ENCODE measurements at places on chromosomes 3 and 15.

DNA sequence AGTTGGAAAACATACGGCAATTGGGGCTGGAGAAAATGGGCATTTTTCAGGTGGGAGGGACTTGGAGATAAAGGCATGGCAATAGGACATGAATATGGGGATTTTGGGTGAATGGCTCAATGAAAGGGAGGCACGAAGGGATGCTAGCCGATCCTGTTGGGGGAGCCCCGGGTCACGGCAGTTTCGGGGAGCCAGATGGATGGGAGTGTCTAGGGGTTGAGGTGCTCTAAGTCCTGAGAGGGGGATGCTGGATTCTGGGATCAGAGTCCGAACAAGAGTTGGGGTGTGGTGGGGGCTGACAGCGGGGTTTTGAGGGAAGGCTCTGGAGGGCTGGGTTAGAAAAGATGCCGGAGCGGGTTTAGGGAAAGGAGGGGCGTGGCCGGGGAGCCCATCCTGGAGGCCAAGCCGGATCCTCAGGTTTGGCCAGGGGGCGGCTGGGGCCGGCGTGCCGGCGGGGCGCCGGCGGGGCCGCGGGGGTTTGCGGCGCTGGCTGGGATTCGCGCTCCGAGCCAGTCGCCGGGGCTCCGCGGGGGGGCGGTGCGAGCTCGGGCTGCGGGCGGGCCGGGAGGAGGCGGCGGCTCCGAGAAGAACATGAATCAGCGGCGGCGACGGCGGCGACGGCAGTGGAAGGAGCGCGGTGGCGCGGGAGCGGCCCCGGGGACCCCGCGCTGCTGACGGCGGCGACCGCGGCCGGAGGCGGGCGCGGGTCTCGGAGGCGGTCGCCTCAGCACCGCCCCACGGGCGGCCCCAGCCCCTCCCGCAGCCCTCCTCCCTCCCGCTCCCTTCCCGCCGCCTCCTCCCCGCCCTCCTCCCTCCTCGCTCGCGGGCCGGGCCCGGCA lies at the start of gene TYRO3:
Gene TYRO3 (plus strand): TSS at position 813 of the 839 bp plus-strand sequence. CDS start 46 bp downstream, outside the sequence.
- peak; percentile 97 for DNase-seq

DNA sequence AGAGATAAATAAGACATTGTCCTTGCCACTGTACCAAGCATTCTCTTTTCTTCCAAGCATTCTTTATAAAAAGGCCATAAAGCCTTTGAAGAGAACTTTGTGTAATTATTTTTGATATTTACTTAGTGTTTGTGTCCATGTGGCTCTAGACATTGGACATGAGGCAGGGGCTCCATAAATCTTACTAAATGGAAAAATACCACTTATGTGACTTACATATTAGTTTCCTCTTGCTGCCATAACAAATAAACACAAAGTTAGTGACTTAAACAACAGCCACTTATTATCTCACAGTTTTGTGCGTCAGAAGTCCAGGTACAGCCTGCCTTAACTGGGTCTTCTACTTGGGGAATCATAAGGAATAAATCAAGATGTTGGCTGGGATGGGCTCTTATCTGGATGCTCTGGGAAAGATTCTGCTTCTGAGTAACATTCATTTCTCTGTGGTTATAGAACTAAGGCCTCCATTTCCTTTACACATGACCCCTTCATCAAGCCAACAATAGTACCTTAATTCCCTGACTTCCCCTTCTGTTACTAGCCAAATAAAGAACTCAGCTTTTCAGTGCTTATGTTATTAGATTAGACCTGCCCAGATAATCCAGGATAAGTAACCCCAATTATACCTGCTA lies 59.9 kb upstream of the COL8A1 start:
- no peak for DNase-seq

DNA sequence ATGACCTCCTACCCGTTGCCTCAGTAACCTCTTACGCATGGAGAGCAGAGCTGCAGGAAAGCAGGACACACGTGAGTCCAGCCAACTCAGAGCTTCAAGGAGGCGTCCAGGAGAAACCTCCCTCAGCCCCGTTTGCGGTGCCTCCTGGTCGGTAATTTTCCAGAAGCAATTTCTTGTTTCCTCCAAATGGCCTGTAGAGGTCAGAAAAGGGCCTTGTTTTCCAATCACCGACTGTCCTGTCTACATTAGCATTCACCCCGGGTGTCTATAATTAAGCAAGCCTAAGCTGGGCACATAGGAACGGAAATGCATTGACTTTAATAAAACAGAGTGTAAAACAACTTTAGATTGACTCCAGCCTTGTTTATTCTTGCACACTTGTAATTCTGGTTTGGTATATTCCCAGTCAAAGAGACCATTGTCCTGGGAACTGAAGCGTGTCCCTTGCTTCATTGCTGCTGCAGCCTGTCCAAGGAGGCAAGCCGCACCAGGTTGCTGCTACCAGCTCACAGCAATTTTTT lies 836.2 kb downstream of the AGBL1 start:
- peak; percentile 25 for DNase-seq

DNA sequence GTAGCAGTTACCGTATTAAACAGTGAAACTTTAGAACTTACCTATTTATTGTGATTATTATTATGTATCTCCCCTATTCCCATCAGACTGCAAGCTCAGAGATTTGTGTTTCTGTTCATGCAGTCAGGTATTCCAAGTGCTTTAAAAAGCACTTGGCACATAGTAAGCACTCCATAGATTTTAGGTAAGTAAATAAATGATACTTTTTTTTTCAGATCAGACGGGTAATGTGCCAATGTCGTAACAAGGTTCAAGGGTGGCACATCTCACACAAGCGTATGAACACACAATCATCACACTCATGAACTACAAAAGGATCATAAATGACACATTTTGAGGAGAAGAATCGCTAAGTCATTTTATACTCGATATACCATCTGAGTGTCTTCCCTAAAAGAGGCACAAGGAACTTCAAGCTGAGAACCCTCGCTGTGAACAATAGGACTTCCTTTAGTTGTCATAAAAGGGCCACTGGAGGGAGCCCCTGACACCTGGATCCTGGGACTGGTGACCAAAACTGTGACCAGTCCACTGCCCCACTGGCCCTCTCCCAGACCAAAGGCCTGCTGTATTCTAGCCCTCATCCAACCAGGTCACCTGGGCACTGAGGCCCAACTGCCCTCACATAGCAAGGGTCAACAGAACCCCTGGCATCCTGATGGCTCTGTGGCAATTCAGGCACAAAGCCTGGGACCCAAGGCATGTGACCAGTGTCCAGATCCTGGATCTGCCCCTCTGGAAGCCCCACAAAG lies 32.1 kb downstream of the KIF9 start:
- no peak for DNase-seq

- no peak for DNase-seq
These were observed 80.0 kb downstream of the MITF start for GRCh38 chr3:69819282-69819681.

GRCh38 chr15:90924375-90924774 lies 8.0 kb downstream of the HDDC3 start:
- DNase-seq = no peak

All from posterior cingulate gyrus (tissue), 11 donors.